Stimulated activated CD8-positive, alpha-beta memory T cell treated with anti-CD3 and anti-CD28 coated beads, Interleukin-12 subunit alpha, Interleukin-12 subunit beta, amount 100 ng/mL, for 1 hour (primary cell): ENCODE measurements at places on chromosomes 5 and 9.

- DNase-seq = no peak
Observed at GRCh38 chr5:170491479-170491878, 12.3 kb upstream of the KCNIP1 start.

GRCh38 chr9:5186416-5187169 lies 1.2 kb upstream of the INSL6 start:
- DNase-seq = peak; percentile 35

GRCh38 chr5:25448190-25448621 lies 803.4 kb upstream of the CDH10 start:
- no peak for DNase-seq

DNA sequence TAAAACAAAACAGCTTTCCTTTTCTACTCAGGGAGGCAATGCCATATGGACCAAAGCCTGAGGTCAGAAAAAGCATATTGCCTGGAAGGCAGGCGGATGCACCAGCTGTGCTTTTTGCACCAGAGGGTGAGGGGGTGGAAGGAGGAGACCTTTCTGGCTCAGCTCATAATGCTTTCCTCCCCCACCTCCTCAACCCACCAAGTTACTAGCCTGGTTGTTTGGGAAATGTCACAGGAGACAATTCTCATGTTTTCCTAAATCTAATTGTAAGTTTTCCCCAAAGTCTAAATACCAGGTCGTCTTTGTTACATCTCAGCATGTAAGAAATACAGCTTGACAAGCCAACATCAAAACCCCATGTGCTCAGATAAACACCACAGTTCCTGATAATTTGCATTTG lies 72.6 kb upstream of the DMRTA1 start:
- DNase-seq = no peak

- no peak for DNase-seq
Observed at GRCh38 chr9:135612437-135612836, 26.9 kb downstream of the GLT6D1 start.

- DNase-seq = no peak
Observed at GRCh38 chr5:82068723-82069122, 96.9 kb downstream of the ATG10 start.

DNA sequence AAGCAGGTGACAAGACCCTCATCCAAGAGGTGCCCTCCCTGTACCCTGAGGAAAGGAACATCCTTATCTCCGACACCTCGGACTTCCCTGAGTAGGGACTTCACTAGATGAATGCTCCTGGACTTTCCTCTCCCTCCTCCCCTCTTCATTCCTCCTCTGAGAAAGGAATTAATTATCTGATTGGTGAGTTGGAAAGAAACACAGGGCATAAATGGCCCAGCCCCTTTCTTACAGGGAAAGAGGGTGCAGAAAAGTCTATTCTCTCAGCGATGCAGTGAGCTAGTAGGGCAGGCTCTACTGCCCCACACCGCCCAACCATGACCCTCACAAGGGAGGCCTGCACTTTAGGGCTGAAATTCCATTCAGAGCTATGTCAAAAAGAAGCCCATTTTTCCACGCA lies 87.5 kb downstream of the TTC39B start:
- no peak for DNase-seq

DNA sequence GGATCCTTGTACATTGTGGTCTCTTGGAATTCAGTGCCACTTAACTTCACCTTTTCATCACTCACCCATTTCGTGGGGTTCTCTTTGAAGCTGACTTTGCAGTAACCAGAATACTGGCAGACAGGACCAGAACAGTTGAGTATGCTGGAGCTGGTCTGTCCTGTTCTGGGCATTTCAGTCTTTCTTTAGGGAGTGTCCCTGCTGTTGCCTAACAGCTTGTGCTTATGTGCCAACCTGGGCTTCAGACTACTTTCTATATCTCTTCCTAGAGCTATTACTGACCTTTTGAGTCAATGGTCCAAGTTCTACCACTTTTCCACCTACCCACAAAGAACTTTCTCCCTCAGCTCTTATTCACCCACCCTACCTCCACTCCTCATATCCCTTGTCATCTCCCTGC lies 10.0 kb upstream of the INSL6 start:
- no peak for DNase-seq

GRCh38 chr9:121831869-121832268 lies 180.4 kb downstream of the DAB2IP start:
- no peak for DNase-seq

GRCh38 chr5:74404574-74405508 lies 235.7 kb downstream of the ENC1 start:
- no peak for DNase-seq

- DNase-seq = no peak
Observed at GRCh38 chr5:176725521-176726280, 78.4 kb downstream of the TSPAN17 start.

- DNase-seq = peak; percentile 2
Observed at GRCh38 chr9:6354072-6354686, 26.0 kb downstream of the TPD52L3 start.

DNA sequence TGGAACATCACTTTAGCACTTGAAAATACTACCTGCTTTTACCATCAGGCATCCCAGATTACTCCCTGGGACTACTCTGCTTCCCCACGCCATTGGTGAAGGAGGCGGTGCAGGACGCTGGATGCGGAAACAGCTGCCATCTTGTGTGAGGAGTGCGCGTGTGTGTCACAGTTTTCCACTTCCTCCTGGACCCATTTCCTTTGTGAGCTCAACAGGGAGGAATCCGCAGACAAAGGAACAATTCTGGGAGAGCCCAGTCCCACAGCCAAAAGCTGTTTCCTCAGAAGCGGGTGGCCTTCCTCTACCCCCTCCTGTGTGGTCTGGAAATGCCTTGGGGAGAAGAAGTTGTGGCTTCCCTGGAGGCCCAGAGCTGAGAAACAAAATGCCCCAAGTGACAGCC lies 16.8 kb downstream of the AFAP1L1 start:
- no peak for DNase-seq

DNA sequence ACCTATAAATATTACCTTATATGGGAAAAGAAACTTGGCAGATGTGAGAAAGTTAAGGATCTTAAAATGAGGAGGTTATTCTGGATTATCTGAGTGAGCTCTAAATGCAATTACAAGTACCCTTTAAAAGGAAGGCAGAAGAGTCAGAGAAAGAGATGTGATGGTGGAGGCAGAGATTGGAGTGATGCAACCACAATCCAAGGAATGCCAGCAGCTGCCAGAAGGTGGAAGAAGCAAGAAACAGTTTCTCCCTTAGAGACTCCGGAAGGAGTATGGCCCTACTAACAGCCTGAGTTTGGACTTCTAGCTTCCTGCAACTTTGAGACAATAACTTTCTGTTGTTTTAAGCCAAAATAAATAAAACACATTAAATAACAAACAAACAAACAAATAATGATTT lies 108.7 kb upstream of the PRLR start:
- DNase-seq = no peak

DNA sequence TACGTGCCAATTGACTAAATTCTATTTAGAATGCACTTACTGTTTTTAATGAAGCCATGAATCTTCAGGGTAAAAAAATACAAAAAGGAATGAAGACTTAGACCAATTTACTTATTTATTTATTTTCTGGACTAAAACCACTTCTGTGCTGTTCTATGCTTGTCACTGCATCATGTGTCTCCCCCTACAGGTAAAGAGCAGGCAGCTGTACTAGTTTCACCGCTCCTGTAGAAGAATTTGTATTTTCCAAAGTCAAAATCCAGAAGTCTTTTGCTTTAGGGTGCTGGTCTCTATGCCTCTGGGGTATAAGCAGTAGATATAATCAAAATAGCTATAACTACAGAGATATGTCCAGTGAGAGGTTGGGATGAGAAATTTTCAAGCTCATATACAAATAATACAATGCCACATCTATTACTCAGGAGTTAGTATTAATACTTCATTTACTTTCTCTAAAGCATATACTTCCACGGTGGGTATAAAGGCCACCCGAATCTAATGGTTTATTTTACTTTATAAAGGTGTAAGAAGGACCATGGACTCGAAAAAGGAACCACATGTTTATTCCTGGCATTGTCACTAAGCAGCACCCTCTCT lies 591.5 kb downstream of the RAB3C start:
- DNase-seq = no peak

GRCh38 chr5:80935811-80936385 lies 24.3 kb upstream of the RASGRF2 start:
- DNase-seq = no peak

DNA sequence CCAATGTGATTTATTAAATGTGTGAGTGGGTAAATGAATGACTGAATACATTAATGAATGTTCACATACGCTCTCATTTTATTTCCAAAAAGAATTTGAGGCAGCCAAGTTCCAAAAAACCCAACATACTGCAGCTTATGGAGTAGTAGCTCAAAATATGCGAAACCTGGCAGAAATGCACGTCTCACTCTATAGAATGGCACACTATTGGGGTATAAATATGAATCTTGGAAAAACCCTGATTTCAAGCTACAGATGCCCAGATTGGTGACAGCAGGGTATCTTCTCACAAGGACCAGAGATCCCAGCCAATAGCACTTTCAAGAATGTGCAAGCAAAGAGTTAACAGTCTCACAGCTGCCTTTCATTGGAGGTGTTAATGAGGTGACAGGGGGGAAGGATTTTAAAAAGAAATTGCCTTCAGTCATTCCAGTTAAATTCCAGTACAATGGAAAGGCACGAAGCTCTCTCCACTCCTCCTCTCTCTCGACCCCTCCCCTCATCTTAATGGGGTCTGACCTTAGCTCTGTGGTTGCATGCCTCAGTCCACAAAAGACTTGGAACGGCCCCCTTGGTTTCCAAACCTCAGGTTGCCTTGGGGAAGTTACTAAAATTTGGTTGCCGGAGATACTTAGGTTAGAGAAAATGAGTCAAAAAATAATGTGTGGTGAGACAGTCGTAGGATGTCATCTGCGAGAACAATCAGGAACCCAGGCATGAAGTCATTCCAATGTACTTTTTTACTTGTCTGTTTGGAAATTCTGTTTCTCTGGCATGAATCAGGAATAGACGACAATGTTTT lies 307.4 kb downstream of the NFIB start:
- DNase-seq = no peak

DNA sequence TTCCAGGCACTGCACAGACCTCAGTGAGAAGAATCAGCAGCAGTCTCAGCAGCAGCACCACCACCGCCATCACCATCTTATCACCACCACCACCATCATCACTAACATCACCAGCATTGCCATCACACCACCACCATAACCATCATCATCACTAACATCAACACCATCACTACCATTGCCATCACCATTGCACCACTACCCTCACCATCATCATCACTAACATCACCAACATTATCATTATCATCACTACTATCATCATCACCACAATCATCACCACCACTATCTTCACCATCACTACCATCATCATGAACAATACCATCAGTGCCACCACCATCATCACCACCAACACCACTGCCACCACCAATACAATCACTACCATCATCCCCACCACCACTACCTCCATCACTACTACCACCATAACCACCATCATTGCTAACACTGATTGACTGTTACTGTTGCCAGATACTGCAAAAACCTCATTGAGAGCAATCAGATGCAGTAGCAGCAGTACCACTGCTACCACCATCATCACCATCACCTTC lies 61.7 kb downstream of the ABLIM3 start:
- DNase-seq = no peak

DNA sequence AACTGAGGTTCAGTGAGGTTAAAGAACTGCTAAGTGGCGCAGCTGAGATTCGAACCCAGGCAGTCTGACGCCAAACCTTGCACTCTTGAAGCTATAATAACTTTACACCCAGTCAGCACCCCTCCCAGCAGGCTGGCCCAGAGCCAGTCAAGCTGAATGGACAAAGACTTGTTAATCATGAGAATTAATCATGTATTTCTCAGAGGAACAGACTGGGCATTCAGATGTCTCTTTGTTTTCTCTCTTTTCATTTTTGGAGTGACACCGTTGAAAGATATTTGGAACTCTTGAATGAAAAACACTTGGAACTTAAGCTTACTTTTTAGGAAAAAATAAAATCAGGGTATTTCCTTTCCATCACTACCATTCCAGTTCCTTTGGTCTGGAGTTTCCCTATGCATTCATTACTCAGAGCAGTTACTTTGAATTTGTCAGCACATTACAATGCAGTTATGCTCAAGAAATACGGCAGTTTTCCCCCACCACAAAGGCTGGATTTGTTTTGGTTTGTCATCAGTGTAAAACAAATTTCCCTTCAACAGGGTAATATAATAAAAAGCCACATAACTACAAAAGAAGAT lies 22.6 kb upstream of the MAMDC2 start:
- DNase-seq = no peak

DNA sequence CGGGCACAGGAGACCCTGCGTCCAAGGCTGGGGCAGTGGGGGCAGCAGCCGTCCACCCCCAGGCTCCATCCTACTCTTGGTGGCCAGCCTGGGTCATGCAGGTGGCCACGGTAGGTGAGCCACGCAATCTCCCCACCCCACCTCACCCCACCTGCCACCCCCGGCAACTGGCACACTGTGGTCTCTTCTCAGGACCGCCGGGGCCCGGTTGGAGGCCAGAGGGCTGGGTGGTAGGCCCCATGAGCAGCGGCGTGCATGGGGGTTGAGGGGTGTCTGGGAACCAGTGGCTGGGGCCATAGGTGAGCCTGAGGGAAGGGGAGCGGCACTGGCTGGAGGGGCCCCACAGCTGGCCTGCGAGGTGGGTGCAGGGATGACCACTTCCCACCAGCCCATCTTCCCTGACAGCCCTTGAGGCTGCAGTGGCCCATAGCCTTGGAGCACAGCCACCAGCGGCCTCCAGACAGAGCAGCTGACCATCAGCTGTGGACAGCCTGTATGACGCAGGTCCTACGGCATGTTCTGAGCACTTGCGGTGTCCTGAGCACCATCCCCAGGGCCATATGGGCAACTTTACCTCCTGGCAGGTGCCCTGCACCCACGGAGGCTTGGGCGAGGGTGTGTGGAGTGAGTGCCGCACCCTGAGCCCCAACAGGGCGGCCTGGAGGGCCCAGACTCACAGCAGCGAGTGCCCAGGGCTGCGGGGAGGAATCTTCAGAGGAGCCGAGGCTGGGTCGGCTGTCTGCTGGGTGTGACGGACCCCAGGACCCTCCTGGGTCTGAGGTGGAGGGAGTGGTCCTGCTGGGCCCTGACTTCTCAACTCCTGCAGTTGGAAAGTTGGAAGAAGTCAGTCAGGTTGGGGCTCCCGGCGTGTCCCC lies 47.4 kb downstream of the KCNT1 start:
- no peak for DNase-seq

GRCh38 chr5:80082281-80082680 lies 47.1 kb downstream of the THBS4 start:
- DNase-seq = no peak
